ENCODE measurements at places on chromosomes 3 and 15.
A peak's percentile ranks its signal among the peaks of the same experiment; 100 is the strongest.

DNA sequence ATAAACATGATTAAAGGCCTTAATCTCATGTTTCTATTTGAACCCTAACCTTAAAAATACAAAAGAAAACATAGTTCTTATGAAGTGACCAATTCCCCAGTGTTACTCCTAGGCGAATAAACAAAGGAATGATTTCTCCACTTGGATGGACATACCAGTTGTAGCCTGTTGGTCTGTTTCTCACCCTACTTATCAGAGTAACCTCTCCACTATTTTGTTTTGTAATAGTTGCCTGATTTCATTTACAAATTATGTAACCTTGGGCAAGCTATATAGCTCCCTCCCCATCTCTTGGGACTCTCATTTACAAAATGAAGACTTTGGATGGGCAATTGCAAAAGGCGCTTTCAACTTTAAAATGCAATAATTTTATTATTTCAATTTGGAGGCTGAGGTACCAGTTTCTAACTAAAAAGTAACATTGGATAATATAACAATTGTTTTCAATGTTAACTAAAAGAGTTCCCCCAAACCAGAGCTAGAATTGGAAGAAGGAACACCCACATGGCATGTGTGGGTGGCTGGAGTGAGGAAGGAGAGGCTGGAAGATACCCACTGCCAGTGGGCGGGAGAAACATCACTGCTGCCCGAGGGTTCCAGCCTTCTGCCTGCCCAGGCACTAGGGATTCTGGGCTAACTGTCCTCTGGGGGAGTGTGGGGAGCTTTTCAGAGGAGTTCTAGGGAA lies 74.2 kb downstream of the RFTN1 start:
- DNase-seq: peak; percentile 19

DNA sequence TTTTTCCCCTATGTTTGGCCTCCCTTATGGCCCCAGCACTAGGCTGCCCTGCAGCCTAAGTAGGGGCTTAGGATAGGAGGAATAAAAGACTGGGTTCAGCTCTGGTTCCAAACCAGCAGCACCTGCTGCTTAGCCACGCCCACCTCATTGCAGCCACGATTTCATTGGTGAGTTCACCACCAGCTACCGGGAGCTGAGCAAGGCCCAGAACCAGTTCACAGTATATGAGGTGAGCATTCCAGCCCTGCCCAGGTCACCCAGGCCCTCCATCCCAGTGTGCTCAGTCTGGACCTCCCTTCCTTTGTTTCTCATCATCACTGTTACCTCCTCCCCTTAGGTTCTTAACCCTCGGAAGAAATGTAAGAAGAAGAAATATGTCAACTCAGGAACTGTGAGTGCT lies 11.5 kb downstream of the CPNE9 start:
- DNase-seq: no peak

DNA sequence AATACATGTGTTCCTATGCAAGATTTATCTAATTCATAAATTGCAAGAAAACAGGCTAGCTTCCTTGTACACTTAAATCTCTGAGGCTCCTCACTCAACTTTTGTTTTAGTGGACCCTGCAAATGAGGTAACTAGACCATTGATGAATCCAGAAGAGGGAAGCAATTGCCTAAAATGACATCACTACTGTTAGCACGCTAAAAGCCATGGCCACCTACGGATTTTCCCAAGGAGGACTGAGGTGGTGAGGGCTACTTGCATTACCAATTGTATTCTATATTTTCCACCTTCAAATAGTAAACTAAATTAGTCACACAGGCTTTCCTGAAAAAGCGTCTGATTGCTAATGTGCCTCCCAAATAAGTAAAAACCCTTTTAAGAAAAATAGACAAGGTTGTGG lies 140.7 kb downstream of the GADL1 start:
- DNase-seq: peak; percentile 45

DNA sequence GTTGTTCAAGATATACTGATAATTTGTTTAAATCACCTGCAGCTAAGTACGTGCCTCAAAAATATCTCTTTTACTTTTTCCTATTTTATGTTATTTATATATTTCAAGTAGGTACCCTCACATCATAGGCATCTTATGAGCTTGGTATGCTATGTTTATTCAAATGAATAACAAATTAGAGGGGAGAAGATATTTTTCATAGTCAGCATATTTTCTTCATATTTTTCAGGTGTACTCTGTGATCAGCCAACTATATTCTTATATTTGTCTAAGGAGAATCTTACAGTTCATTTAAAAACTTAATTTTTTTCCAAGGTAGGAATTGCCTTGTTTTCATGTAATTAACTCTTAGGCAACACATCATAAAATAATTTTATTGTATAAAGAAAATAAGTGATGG lies 421.1 kb upstream of the GRM7 start:
- no peak for DNase-seq

DNA sequence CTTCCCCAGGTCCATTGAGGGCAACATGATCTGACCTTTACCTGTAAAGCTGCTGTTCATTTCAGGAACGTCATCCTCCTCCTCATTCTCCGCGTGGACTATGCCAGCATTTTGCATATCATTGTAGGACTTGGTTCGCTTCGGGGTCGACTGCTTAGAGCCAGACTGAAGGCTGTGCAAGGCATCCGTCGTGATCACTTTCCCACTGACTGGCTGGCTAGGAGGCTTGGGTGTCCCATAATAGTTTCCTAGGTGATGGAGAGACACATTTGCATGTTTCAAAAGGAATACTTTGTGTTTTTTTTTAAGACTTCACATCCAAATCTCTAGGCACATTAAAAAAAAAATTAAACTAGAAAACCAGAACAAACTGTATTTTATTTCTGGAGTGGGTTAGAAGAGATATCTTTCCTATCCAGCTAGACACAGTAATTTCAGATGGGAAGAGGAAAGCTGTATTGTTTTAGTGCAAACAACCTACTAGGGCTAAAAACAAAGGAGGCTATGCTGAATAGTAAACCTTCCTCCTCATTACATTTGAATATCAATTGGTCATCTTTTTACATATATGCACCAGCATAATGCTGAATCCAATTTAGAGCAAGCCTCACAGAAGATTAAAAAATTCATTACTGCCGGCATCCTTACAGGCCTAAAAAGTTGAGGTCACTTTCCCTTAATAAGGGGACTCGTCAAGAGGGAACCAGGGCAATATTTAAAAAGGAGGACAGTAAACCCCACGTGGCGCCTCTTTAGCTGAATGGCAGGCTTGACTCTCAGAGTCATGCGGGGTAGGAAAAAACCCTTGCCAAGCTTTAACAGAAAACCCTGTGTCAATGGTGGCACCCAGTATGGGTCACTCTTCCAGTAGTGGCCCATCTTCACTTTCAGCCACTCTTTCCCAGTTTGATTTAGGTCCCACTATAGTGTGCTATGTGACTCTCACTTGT lies 559.9 kb downstream of the MAGI1 start:
- no peak for DNase-seq

- DNase-seq: no peak
Observed at GRCh38 chr3:8567784-8568575, 66.4 kb downstream of the LMCD1 start.

- DNase-seq: no peak
Observed at GRCh38 chr3:63872135-63872924, 8.7 kb downstream of the ATXN7 start.

DNA sequence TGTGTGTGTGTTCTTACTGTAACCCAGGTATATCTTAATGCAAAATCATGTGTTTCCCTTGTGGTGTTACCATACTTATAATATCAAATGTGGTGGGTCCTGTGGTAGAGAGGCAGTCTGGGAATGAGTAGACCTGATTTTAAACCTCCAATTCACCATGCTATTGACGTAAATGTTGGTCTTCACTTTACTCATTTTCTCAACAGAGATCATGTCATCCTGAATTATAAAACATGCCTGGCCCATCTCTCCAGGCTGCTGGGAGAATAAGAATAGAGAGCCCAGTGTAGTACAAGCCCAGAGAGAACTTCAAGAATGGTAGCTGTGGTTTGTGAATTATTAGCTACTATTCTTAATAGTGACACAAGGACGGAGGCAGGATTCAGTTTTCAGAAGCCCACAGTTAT lies 88.1 kb downstream of the MBNL1 start:
- DNase-seq: no peak

Data from suppressor macrophage treated with lipopolysaccharide for 4 hours (primary cell).